ENCODE measurements at places on chromosomes 11 and 22. TPM values are rescaled to one million over a fixed set of nuclear protein-coding genes. Genes with fewer than 3 reads are reported as not detected.

F2 gene
- not detected for total RNA-seq

SLCO2B1 gene
- total RNA-seq: 9.7 TPM

FAM180B gene
- total RNA-seq: 0.72 TPM

ARHGAP20 gene
- total RNA-seq: 2.1 TPM

HTR3A gene
- not detected for total RNA-seq

DNA sequence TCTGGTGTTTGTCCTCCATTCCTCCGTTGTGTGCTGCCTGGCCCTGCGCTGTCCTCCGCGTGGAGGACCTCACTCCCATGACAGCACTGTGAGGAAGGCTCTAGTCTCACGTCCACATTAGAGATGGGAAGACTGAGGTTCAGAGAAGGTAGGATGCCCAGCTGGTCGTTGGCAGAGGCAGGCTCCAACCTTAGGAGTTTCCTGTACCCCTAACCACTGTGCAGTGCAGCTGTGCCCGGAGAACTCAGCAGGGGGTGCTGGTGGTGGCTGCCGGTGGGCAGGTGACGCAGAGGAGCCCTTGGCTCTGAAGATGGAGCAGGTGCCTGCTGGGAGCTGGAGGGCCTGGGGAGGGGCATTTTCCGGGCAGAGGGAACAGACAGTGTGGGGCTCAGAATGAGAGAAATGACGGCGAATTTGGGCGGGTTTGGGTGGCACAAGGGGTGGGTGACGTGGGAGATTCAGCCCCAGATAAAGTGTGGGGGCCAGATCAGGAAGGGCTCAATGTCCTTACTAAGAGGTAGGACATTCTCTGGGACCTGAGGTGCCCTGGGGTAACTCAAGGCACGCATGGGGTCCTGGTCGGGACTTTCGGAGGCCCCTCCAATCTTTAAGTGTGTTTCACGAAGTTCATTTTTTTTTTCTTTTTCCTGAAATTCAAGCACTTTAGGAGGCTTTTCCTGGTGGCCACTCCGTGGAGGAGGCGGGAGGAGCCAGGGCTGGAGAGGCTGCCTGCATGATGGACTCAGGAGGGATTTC lies 535.0 kb downstream of the TBC1D22A start:
- DNase-seq: peak; percentile 58

- no peak for DNase-seq
Observed at GRCh38 chr11:68365943-68366435, 53.6 kb downstream of the LRP5 start.

- DNase-seq: no peak
Observed at GRCh38 chr11:116861539-116861938, 24.1 kb upstream of the APOA1 start.
